ENCODE measurements at places on chromosomes 3 and 15. TPM values are rescaled to one million over a fixed set of nuclear protein-coding genes. Genes with fewer than 3 reads are reported as not detected.

The FETUB gene
- total RNA-seq, result not detected

The UPK1B gene
- not detected for total RNA-seq

The IGSF11 gene
- not detected for total RNA-seq

The SAMMSON gene
- not detected for total RNA-seq

The ROBO2 gene
- total RNA-seq, result 262 TPM

GRCh38 chr3:193851428-193851847, 258.4 kb downstream of the OPA1 start:
- no peak for DNase-seq

- no peak for DNase-seq
Measured at GRCh38 chr3:112351823-112352222, 18.9 kb downstream of the CD200 start.

DNA sequence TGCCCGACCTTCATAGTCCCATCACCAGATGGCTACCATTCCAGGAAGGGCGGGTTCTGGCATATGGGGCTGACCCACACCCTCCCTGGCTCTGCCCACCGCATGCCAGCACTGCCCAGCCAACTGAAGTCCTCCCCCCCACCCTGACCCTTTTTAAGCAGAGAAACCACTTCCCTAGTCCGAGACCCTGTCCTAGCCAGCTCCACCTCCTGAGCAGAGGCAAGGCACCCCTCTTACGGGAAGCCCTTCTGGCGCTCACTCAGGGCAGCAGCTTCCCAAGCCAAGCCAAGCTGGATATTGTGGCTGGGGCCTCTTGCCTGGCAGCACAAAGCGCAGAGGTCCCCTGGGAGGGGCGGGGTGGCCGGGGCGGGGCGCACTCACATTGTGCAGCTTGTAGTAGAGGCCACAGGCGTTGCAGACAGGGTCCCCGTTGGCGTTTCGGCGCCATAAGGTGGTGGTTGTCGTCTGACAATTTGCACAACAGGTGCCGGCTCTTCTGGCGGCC, 11.5 kb downstream of the GATA2 start:
- peak; percentile 52 for DNase-seq

DNA sequence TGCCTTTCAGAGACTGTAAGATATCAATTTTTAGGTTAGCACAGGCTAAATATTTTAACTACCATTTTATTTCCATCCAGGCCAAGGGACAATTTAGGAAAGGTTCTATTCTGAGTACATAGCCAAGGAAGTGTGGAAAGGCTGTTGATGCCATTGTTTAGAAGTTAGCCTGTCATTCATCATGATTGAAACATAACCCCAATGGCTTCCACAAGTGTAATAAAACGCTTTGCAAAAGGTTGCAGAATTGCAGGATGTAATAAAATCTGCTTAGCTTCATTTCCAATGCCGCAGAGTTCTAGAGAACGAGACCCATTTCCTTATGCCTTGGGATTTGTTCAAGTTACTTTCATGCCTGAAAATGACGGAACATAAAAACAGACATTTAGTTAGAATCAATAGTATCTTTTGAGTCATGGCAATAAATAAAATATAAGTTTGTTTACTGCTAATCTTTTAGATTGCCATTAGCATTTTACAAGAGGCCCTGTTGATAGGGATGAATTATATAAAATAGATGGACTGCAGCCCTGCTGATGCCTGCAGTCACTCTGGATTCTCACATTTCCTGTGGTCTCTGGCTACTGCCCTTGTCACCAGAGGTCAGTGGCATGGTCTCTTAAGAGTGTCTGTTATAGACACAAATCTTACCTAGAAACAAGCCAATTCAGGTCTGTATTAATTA, 678.2 kb upstream of the CFAP20DC start:
- no peak for DNase-seq

GRCh38 chr3:160980740-160981139, 124.4 kb downstream of the B3GALNT1 start:
- DNase-seq, result no peak

- DNase-seq, result peak; percentile 60
Measured at GRCh38 chr3:23762759-23763477, 42.8 kb upstream of the UBE2E1 start.

DNA sequence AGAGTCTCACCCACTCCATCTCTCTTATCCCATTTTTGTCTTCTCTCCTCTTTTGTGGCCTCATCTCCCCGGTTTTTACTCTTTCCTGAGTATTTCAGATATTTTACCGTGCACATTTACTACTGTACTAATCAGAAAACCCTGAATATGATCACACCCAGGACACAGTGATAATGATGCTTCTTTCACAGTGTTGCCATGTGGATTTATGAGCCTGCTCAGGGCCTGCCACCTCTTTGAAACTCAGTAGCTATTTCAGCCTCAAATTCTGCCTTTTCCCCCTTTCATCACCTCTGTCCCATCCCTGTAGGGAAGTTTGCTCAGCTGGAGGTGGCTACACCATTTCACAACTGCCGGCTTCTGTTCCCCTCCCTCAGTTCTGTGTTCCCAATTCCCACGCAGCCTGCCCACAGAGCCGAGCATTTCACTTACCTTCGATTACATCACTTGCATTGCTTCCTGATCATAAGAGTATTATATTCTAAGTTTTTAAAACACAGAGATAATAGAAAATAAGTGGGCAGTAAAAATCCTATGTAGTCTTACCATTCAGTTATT, 33.2 kb downstream of the ARNT2 start:
- no peak for DNase-seq

GRCh38 chr3:131503320-131503635, 507 bp upstream of the MRPL3 start:
- no peak for DNase-seq

DNA sequence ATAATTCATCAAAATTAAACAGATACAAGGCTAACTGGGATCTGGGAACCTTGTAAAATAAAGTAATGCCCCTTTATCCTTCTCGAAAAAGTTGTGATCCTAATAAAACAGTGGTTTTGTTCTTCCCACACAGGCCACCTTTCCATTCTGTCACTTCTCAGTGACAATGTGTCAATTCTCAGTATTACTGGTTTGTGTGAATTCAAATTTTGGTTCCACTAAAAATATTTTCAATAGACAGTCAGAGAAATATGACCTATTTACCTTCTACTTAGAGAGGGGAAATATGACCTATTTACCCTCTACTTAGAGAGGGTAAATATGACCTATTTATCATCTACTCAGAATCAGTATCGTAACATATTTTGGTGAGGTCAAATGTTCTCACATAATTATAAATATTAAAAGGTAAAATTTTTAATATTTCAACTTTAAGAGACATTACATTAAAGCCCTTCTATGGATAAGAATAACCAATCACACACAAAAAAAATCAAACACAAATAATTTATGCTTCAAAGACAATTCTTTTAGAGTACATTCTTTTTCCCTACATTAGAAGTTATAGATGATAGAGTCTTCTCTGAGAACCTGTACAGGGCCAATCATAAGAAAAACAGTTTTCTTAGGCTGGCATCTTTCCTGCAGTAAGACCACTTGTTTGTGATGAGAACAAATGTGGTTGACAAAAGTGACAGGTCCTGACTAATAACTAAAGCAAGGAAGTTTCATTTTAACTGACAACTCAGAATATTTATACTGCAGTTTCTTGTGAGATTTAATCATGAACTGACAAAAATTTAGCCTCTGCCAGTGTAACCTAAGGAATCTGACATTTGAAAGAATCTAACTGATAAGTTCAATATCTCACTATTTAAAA, 323.3 kb downstream of the DIPK2A start:
- DNase-seq, result no peak

- no peak for DNase-seq
Measured at GRCh38 chr15:63531586-63531985, 27.2 kb downstream of the USP3 start.

DNA sequence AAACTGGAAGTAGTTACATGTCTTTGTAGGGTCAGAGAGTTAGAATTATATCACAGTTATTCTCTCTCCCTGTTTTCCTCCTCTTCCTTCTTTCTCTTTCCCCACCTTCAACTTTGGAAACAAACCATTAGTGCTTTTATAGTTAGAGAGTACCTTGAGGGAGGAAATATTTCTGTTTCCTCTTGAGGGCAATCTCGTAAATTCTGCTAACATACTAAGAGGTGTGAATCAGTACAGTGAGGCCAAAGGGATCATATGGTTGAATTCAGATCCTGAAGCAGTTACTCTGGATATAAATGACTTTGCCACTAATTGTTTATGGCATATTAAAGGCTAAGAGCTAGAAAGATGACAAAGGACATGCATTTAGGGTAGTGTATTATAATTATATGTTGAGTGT, 60.3 kb upstream of the CCNL1 start:
- no peak for DNase-seq

DNA sequence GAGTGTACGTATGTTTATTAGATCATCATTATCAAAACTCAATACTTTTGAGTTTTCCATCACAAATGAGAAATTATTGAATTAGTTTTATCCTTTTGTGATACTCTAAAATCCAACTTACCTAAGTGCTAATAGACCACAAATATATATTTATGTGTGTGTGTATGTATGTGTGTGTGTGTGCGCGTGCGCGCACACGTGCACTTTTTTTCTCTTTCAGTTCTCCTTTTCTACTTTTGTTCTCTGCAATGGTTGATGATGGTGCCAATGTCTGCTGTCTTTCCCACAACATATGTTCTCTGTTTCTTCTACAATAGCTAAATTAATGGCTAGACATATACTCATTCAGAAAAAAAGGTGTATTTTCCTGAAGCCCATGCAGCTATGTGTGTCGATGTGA, 571.6 kb upstream of the ARPP21 start:
- no peak for DNase-seq

DNA sequence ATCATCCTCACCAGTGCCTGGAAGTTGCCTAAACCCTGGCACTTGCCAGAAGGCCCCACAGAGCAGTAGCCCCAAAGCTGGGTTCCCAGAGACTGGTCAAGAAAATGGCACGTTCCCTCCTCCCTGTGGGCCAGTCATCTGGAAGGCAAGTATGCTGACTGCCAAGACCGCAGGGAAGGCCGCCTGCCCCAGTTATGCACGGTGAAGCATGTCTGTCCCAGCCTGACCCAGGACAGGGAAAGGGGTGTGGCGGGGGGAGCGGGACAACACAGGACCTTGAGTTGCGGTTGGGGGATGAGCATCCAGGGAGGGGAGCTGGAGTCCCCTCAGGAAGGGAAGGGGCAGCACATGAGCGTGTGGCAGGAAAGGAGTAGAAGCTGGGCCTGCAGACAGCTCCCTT, 33.0 kb downstream of the RBPMS2 start:
- DNase-seq, result no peak

GRCh38 chr15:101006931-101007691, 88.0 kb downstream of the LRRK1 start:
- peak; percentile 75 for DNase-seq

DNA sequence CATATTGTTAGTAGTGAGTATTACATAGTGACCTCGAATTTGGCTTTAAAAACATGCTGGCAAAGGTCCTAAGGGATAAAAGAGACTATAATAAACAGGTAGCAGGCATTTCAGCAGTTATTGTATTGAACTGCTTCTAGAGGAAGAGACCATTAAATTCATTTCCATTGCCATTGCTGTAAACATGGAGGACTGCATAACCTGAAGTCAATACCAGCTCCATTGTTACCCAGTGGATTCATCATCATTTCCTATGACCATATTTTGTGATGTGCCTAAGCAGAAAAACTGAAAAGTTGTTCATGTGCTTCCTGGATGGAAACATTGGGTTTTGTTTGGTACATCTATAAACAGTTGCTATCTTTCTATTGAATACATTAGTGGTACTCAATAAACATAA, 482.5 kb upstream of the UBE2E2 start:
- DNase-seq, result no peak
